Gastrocnemius medialis (tissue), 4 donors: ENCODE measurements at places on chromosomes 13 and 19.

GRCh38 chr19:7545300-7545699, 9.8 kb downstream of the PNPLA6 start:
- no peak for DNase-seq

- no peak for DNase-seq
Observed at GRCh38 chr13:98940325-98941001, 37.4 kb downstream of the DOCK9 start.

DNA sequence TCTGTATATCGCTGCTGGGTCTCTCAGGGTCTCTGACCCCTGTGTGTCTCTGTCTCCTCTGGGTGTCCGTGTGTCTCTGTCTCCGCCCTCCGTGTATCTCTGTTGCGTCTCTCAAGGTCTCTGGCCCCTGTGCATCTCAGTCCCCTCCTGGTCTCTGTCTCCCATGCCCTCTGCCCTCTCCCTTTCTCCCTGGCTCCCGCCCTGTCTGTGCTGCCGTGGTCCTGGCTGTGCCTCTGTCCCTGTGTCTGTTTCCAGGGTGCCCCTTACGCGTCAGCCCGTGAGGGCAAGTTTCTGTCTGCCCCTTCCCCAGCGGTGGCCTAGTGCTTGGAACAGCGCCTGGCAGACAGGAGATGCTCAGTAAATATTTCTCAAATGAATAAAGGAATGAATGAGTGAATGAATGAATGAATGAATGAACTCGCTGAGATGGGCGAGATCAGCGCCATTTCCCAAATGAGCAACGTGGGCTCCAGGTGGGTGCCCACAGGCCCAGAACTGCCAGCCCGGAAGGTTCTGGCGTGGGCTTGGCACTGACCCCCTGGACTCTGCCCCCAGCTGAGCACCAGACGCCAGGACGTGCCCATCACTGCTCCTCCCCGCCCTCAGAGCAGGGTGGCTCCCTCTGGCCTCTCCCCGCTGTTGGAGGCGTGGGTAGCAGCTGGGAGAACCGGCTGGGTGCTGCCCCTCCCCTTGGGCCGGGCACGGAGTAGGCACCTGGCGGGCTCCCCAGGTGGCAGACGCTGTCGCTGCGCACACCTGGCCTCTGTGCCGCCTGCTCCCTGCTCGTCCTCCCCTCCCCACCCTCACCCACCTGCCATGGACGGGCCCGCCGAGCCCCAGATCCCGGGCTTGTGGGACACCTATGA, at the start of gene SULT2B1:
TSS of gene SULT2B1 (plus strand) at position 736 of the 866 bp plus-strand sequence. CDS start at position 817, 81 bp downstream.
- DNase-seq: no peak

DNA sequence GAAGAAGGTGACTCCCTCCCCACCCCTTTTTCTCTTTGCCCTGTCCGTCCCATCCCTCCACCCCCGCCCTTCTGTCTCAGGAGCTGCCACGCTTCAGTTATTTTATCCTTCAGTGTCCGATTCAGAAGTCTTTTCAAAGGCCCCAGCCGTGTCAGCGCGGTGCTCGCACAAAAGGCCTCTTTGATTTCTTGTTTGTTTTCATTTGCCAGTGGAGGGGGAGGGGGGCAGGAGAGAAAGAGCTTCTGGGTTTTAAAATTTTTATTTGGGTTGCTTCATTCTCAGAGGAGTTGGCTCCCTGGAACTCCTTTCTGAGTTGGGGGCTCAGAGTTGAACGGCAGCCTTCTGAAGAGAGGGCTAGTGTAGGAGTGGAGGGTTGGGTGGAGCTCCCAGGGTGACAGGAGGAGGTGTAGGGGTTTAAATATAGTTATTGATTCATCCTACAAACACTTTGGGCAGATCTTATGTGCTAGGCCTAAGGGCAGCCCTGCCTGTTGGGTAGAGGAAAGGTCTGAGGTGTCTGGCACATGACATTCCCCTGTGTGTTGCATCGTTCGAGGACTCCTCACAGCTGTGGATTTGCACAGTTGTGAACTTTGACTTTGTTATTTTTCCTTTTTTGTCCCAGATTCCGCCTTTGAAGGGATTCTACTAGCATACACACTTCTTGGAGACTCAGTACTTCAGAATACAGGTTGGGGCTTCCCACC, 36.8 kb downstream of the NFIX start:
- peak; percentile 80 for DNase-seq

GRCh38 chr19:18364826-18365528, 21.0 kb upstream of the GDF15 start:
- DNase-seq: no peak

GRCh38 chr13:75550159-75550567, 572 bp downstream of the UCHL3 start:
- no peak for DNase-seq

DNA sequence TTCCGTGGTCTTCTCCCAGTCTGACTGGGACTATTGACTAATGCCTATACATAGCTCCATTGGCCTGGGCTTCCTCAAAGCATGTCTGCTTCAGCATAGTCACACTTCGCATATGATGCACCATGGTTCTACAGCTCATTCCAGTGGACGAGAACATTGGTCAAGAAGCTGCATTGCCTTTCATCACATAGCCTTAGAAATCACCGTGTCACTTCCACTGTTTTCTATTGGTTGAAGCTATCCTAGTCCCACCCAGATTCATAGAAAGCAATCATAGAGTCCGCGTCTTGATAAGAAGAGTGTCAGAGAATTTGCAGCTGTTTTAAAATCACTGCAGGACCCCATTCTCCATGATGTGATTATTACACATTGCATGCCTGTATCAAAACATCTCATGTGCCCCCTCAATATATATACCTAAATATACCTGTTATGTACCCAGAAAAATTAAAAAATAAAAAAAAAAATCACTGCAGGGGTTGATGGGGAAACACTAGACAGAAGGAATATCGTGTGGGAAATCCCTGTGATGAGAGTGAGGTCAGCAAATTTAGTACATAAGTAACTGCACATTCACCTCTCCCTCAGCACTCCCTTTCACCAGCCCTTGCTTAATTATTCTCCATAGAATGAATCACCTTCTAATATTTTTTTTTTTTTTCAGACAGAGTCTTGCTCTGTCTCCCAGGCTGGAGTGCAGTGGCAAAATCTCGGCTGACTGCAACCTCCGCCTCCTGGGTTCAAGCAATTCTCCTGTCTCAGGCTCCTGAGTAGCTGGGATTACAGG, 2.2 kb upstream of the ARHGAP33 start:
- DNase-seq: no peak

GRCh38 chr13:30963791-30964190, 31.3 kb downstream of the TEX26 start:
- DNase-seq: no peak
